ENCODE measurements at places on chromosomes 5 and 9.
A peak's percentile ranks its signal among the peaks of the same experiment; 100 is the strongest.

- no peak for DNase-seq
Observed at GRCh38 chr5:175013251-175013650, 288.9 kb downstream of the MSX2 start.

- no peak for DNase-seq
Observed at GRCh38 chr9:133818444-133818843, 80.3 kb upstream of the SARDH start.

DNA sequence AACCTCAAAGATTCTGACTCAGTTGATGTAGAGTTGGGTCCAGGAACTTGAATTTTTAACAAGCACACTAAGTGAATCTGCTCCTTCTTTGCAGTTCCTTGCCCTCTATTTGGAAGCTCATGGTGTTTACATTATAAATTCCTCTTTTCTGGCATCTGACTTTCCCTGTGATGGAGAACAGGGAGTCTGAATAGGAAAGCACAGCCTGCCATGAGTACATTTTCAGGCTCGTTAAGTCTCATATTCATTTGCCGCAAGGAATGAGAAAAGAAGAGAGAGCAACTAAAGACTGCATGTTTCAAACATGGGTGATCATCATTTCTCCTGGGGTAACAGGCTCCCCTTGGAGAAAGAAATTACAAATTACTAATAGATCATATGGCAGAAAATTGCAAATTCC lies 468.1 kb upstream of the DMAC1 start:
- no peak for DNase-seq

- DNase-seq = no peak
Observed at GRCh38 chr5:172171118-172171517, 16.9 kb downstream of the STK10 start.

GRCh38 chr5:104050436-104050835 lies 487.8 kb upstream of the NUDT12 start:
- no peak for DNase-seq

GRCh38 chr9:132487351-132487791 lies 77.4 kb downstream of the CFAP77 start:
- DNase-seq = no peak

DNA sequence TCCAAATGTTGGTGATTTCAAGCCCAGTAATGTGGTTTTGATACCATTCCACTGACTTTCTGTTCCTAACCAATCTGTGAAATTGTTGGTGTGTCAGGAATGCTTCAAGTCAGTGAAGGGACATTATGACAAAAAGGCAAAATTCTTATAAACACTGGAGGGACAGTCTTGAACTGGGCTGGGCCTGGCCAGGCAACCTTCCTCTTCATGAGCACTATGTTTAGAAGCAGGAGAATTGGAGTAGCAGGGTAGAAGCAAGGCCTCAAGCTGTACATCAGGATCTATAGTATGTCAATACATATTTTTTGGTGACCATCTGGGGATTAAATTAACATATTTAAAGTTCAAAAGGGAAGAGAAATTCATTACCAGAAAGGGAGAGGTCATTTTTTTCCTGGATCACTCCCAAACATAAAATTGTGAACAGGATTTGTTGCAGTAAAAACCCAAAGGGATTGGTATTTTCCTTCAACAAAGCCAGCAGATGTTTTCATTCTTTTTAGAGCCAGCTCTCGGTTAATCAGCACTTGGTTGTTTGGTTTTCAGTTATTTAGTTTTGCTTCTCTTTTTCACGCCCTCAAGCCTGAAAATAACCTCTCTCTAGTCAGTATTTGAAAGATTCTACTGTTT lies 77.9 kb upstream of the PIK3R1 start:
- DNase-seq = no peak

GRCh38 chr9:105541838-105542237 lies 16.1 kb upstream of the FKTN start:
- no peak for DNase-seq

GRCh38 chr5:133353741-133354140 lies 258.6 kb downstream of the FSTL4 start:
- DNase-seq = no peak

GRCh38 chr9:37302277-37302676 lies 120.2 kb upstream of the GRHPR start:
- DNase-seq = no peak

DNA sequence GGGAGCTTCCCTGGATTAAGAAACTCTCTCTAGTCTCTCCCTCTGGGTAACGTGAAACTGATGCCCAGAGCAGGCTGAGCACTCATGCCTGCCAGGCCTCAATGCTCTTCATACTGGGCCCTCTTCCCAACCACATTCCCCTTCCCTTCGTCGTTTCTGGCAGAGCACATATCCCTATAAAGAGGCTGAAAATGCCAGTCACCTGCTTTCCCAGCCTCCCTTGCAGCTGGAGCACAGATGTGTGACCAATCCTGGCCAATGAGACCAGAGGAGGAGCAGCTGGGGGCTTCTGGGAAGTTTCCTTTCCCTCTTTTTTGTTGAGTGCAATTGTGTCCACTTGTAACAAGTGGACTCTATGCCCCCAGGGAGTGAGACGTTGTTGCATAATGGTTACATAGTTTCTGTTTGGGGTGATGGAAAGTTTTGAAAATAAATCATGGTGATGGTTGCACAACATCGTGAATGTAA lies 30.2 kb upstream of the SMIM23 start:
- DNase-seq = no peak

DNA sequence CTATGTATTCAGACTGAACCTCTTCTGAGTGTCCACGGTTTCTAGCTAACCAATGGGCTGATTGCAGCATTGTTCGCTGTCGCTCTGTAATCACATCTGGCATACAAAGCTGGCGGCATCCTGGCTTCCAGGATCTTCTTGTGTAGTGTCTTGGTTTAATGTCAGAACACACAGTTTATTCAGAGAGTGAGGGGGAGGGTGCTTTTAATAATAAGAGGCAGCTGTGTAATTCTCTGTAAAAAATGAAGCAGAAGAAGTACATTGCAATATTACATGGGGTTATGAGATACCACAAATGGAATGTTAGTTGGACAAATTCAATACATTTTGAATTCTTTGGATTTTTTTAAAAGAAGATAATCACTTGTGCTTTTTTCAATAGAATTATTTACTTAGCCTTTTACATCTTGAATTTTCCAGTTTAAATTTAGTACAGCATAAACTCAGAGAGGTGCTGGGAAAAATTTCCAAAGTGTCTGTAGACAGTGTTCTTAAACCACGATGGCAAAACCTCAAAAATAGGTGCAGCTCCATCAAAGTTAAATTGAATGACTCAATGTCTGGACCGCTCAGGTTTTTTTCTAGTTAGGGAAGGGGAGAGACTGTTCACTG lies 206.0 kb downstream of the PCSK1 start:
- peak; percentile 79 for DNase-seq

DNA sequence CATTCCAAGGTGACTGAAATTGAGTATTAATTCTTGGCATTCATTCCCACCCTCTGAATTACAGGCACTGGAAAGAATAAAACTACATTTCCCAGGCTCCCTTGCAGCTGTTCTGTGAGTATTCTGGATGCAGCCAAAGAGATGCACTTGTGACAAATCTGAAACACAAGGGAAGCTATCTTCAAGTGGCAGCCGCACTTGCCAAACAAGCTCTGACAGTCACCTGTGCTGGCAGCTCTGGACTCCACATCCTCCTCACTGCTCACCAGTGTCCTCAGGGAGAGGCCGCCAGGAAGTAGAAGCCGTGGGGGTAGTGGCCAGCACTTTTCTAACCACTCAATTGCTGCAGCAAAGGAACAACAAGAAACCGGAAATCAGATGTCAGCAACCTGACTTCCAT lies 275.0 kb downstream of the NR2F1-AS1 start:
- DNase-seq = no peak

DNA sequence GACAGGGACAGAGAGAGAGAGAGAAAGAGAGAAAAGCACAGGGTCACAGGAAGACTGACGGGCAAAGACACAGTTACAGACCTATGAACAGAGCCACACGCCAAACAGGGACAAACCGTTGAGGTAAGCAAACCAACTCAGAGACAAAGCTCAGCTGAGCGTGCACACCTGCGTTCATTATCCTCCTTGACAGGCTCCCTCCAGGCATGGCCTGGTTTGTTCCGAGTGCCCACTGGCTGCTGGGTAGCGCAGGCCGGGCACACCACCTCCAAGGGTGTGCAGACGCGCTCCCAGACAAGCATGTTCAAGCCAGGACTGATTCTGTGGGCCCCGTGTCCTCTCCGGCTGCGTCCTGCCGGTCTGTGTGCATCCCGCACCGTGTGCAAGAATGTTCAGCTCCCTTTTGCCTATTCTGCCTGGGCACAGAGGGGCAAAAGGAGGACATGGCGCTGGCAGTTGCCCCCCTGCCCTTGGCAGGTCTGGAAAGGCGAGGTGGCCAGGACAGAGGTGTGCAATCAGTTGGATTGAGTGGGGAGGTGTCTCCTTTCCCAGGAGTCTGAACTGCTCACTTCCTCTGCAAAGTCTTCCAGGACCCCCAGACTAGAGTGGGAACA lies 467 bp upstream of the SMIM32 start:
- no peak for DNase-seq

DNA sequence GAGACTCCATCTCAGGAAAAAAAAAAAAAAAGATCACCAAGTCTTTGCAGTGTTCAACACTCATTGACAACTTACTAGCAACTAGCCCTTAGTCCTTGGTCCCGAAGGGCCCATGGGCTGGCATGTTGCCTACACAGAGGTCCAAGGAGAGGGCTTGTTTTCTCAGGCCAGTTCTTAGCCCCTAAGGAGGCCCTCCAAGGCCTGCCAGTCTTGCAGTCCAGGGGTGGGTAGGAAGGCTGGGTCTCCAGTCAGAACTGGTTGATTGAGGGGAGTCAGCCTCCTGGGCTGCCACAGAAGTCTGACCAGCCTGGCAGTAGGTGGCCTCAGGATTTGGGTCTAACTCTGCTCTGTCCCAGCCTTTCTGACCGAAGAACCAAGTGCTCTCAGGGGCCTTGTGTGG lies 32.7 kb downstream of the IER5L start:
- no peak for DNase-seq

- no peak for DNase-seq
Observed at GRCh38 chr5:10726913-10727517, 34.0 kb downstream of the DAP start.

DNA sequence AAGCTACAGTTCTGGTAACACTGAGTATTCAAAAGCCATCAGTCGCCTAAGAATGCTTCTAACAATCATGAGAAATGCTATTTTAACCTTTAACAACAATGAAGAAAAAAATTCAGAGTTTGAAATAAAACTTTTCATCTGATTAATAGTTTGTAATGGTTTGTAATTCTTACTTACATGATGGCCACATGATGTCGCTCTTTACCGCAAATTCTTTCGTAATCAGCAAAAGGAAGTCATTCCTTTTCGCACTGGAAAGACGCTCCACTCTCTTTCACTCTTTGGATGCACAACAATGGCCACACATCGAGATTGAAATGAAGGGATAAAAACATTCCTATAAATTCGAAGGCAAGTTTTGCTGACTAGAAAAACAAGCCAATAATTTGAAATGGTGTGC lies at the start of gene PCDHA7:
PCDHA7 (plus strand) TSS at position 277 of the 400 bp plus-strand sequence; CDS start at position 392, 115 bp downstream.
- no peak for DNase-seq

GRCh38 chr5:57325678-57326397 lies 152.0 kb downstream of the GPBP1 start:
- DNase-seq = no peak

- no peak for DNase-seq
Observed at GRCh38 chr5:139190125-139190524, 8.0 kb downstream of the SIL1 start.

DNA sequence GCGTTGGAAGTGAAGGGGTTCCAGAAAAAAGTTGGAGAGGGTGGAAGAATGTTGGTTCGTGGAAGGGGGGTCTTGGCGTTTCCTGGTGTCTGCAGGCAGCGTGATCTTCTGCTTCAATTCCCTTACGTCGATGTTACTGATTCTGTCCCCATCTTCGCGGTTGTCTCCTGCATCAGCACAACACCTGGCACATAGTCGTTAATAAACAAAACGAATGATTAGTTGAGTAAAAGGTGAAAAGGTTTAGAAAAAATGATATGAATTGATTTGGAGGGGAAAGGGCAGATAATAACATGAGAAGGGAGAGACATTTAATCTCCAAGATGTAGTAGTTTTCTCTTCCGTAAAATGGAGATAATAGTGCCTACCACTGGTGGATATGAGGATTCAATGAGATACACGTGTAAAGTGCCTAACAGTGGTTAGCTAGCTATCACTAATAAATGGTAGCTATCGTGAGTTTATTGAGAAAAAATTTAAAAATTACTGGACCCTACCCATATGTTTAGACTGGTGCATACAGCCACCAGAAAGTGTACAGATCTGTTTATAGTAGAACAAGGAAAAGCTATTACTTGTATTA lies 556 bp downstream of the MTREX start:
- DNase-seq = no peak

- no peak for DNase-seq
Observed at GRCh38 chr9:126238415-126238814, 88.2 kb upstream of the MVB12B start.

- no peak for DNase-seq
Observed at GRCh38 chr5:153610009-153610408, 119.5 kb downstream of the GRIA1 start.

GRCh38 chr9:37293664-37294524 lies 128.6 kb upstream of the GRHPR start:
- DNase-seq = no peak

- no peak for DNase-seq
Observed at GRCh38 chr9:89001917-89002540, 10.8 kb downstream of the S1PR3 start.

DNA sequence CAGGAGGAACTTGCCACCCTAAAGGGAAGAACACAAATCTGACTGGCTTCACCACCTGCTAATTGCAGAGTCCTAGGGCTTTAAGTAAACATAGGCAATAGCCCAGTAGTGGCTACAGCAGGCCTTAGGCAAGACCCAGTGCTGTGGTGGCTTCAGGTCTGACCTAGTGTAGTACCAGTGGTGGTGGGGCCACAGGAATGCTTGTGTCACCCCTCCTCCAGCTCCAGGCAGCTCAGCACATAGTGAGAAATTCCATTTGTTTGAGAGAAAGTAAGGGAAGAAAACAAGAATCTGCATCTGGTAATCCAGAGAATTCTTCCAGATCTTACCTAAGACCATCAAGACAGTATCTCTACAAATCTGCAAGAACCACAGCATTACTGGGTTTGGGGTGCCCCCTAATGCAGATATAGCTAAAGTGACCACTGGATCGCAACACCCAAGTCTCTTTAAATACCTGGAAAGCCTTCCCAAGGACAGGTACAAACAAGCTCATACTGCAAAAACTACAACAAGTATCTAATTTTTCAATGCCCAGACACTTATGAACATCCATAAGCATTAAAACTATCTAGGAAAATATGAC lies 102.6 kb upstream of the TRPM3 start:
- no peak for DNase-seq

- no peak for DNase-seq
Observed at GRCh38 chr9:89243296-89244061, 64.9 kb upstream of the SHC3 start.

DNA sequence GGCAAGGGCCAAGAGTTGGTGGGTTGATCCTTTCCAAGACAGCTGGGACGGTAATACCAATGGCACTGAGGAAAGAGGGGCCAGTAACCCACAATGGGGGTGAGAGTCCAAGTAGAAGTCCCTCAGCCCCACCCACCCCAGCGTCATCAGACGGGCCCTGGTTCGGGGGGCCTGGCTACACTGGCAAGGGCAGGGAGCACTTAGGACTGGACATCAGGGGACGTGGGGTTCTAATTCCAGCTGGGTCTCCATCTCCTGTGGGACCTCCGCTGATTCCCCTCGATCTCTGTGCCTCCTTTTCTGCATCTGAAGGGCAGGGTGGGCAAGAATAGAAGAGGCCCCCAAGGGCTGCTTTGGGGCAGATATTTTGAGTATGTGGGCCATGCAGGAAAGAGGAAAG lies 53.5 kb upstream of the FCN1 start:
- no peak for DNase-seq

Measured in amniotic stem cell (primary cell).